ENCODE measurements at places on chromosomes 11 and 22.

- DNase-seq = no peak
Measured at GRCh38 chr11:123549926-123550917, 104.2 kb downstream of the SCN3B start.

DNA sequence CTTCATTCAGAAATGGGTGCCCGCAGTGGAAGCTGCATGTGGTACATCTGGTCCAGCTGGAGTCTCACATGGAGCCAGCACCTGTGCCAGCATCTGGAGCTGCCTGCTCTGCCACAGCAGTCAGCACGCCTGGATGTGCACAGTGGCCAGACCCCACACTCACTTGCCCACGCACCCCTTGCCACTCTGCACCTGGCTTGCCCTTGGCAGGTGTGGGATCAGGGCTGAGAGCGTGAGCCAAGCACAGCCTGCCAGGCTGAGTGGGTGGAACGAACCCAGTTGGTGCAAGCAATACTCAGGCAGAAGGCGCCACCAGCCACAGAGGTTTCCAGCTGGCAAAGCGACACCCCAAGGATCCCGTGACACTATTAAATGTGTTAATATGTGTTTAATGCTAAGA lies 95.5 kb upstream of the AMOTL1 start:
- no peak for DNase-seq

- no peak for DNase-seq
Measured at GRCh38 chr11:64224891-64225607, 937 bp downstream of the TRPT1 start.

DNA sequence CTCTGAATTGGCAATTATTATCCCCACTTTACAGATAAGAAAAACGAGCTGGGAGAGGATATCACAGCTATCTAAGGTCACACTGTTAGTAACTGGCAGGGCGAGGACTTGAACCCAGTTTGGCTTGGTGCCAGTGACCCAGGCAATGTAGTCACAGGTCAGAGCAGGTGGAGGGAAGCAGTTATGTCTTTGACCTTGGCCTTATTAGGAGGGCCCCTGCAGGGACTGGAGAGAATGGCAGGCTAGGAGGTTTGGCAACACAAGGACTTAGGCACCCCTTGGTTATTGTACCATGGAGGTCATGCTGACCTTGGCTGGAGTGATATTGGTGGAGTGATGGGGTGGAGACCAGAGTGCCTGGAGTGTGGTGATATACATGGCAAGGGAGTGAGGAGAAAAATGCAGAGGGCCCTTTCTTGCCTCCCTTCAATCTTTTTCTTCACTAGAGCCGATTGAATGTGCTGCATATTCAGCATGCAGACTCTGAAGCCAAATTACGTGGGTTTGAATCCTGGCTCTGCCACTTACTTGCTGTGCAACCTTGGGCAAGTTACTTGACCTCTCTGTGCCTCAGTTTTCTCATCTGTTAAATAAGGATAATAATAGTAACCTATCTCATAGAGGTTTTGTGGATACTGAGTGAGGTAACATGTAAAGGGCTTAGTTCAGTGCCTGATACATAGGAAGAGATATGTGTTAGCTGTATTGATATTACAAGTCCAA lies 92.7 kb upstream of the TBCEL start:
- no peak for DNase-seq

DNA sequence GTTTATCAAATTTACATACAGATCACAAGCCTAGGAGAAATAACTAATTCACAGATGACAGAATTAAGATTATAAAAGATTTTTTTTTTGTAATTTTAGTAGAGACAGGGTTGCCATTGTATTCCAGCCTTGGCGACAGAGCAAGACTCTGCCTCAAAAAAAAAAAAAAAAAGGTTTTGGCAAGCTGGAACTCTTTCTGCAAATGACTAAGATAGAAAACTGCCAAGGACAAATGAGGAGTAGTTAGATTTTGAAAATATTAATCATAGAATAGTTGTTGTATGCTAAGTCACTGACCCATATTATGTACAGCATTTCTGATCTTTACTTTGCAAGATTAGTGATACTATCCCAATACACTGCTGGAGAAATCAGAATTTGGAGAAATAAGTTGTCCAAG lies 99.2 kb downstream of the C11orf65 start:
- DNase-seq = no peak

- peak; percentile 87 for DNase-seq
Measured at GRCh38 chr22:40491990-40492631, 121.7 kb downstream of the SGSM3 start.

DNA sequence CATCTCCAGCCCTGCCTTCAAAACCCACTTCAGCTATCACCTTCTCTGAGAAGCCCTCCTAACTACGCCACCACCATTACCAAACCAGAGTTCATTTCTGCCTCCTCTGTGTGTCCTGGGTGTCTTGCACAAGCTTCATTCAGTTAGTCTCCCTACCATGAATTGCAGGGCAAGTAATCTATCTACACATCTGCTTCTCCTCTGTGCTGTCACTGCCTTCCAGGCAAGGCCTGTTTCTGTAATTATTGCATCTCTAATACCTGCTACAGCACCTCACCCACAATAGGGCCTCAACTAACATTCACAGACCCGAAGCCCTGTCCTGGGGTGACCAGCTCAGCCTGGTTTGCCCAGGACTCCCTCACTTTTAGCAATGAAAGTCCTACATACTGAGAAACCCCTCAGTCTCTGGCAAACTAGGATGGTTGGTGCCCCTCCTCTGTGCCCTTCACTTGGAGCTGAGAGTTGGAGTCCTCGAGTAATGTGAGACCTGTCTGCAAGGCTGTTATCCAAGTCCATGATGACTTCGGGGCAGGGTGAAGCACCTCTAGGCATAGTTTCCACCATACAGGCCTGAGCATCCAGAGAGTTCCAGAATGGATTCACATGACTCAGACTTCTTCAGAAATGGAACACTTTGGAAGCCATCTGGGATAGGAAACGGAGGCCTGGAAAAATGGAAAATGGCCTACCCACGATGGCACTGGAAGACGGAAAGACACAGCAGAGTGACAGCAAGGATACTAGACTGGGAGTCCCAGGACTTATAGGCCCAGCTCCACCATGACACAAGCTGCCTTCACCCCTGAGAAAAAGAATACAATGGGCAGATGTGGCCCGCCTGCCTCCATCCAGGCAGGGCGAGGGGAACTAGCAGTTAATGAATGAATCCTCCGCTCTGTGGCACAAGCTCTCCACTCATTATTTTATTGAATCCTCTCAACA lies 269.3 kb downstream of the BUD13 start:
- no peak for DNase-seq

- DNase-seq = no peak
Measured at GRCh38 chr11:87324817-87325489, 287.2 kb downstream of the TMEM135 start.

DNA sequence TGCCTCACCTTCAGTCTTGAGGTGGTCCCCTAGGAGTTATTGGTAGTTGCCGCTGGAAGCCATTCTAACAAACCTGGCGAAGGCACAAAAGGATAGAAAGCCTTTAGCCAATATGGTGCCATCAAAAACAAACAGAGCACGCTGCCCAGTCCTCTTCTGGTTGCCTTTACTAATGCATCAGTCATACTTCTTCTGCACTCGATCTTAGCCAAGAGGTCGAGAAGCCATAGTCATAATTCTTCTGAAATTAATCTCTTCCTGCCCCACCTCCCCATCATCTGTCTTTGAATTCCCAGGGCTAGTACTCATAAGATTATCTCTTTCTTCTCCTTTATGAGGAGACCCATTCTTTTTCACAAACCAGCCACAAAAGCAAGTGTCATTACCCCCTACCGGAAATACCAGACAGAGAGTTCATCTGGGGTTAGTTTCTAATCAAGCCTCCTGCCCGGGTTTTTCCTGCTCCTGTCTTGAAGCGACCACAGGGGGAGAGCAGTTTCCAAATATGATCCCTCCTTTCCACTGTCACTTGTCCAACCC lies 21.4 kb upstream of the EHF start:
- DNase-seq = no peak

GRCh38 chr11:123330471-123330870 lies 99.6 kb upstream of the GRAMD1B start:
- DNase-seq = no peak
